ENCODE measurements at places on chromosomes 4 and X.

DNA sequence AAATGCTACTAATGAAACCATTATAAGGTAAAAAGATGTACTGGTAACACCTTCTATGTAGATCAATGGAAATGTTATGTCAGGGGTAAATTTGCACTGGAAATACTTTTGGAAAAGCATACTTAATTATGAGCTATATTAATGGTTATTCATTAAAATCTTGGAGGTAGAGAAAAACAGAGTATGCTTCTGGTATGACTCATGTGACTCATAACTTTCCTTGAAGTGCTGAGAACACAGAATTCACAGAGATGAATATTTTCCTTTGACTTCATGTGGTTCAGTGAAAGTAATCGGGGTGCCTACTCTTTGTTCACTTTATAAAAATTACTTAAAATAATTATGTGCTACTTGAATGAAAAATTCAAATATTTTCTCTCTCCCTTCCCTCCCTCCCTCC, 254.2 kb downstream of the KCTD8 start:
- DNase-seq = no peak

DNA sequence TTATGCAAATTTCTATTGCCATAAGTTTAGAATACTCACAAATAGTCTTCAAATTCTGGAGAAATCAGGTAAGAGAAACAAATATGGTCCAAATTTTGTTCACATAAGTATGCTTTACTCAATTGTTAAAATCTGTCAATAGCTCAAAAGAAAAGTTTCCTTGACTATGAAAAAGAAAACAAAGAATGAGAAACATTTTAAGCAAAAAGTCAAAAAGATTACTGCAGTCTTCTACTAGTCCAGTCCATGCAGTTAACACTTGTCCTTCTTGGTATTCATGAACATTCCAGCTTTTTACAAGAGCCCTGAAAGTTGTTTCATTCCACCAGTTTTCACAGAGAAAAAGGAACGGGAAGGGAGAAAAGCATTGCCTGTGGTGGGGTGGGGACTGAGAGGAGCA, 54.7 kb upstream of the ZXDA start:
- no peak for DNase-seq

DNA sequence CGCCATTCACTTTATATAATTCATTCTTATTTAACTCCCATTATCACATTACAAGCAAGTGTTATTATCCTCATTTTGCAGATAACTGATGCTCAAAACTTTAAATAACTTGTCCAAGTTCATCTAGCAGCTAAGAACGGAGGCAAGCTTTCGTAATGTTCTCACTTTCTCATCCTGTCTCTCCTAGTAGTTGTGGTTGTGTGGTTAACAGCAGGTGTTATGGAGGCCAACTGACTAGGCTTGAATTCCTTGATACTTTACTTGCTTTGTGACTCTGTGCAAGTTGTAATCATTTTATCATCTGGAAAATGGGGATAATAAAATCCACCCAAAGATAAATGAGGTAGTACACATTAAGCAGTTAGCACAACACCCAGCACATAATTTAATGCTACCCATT, 109.9 kb upstream of the PTPN13 start:
- DNase-seq = no peak

GRCh38 chr4:78742300-78742699, 33.9 kb upstream of the BMP2K start:
- no peak for DNase-seq

- no peak for DNase-seq
Measured at GRCh38 chr4:86927843-86928395, 6.9 kb upstream of the AFF1 start.

DNA sequence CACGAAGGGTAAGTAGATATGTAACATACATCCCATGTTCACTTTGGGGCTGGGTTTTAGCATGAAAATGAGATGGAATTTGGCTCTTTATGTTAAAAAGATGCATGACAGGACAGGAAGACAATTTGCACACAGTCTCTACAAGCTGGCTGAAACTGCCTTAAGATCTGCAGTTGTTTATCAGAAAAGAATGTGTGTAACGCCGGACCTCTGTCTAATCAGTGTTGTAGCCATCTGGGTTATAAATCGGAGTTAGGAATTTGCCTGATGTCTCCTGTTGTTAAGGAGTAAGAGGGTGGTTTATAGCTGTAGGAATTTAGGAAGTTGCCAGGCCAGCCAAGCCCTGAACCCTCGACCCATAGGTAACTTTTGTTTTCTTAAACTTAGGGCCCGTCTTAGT, 562.9 kb upstream of the FAT1 start:
- DNase-seq = no peak

- no peak for DNase-seq
Measured at GRCh38 chr4:45280121-45280520, 553.8 kb upstream of the GNPDA2 start.

- DNase-seq = no peak
Measured at GRCh38 chrX:66042307-66043077, 2.6 kb upstream of the VSIG4 start.

DNA sequence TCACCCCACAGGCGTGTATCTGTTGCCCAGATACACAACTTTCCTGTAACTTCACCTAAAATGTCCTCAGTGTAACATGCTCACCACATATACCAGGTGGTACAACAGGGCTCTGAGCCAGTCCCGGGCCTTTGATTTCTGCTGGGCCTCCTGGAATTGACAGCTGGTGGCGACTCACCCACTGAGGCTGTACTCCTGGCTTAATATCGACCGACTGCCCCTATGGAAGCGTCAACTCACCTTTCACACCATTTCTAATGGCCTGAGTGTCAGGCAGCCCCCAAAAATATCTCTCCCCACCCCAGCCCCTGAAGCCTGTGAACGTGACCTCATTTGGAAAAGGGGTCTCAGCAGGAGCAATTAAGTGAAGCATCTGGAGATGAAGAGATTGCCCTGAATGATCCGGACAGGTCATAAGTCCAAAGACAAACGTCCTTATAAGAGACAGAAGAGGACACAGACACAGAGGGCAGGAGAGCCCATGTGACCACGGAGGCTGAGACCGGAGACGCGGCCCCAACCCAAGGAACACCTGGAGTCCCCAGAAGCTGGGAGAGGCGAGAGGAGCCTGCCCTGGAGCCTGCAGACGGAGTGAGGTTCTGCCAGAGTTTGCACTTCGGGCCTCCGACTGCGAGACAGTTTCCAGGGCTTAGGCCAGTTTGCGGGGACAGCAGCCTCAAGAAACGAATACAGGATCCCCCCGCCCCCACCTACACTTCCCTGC, 12.6 kb upstream of the MXD4 start:
- DNase-seq = no peak

GRCh38 chrX:37685381-37686359, at the start of gene XK:
XK (plus strand) TSS chrX:37685791; CDS start chrX:37685962, 171 bp downstream.
- DNase-seq = no peak

- no peak for DNase-seq
Measured at GRCh38 chr4:72909461-72909860, 160.1 kb downstream of the COX18 start.

DNA sequence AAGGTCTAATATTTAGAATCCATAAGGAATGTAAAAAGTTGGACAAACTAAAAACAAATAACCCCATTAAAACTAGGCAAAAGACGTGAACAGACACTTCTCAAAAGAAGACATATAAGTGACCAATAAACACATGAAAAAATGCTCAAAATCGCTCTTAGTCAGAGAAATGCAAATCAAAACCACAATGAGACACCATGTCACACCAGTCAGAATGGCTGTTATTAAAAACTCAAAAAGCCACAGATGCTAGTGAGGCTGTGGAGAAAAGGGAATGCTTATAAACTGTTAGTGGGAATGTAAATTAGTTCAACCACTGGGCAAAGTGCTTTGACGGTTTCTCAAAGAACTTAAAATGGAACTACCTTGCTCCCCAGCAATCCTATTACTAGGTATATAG, 674.3 kb upstream of the MAGEB2 start:
- no peak for DNase-seq

- DNase-seq = no peak
Measured at GRCh38 chr4:156547439-156547838, 424.2 kb downstream of the PDGFC start.

DNA sequence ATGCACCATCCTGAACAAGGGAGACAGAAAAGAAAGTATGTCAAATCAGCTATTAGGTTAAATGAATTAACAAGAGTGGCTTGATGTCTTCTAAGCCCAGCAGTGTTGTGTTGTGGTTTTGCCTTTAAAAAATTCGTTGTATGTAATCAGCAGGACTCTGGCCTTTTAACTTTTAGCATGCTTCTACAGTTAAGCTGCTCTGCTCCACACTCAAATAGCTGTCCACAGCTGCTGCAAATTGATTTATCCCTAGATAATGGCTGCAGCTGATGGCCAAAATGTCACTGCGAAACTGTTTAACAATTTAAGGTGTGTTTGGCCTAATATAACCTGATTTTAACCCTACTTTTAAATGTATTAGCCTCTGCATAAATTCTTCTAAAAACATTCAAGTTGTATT, 85.8 kb downstream of the CXXC4 start:
- no peak for DNase-seq

DNA sequence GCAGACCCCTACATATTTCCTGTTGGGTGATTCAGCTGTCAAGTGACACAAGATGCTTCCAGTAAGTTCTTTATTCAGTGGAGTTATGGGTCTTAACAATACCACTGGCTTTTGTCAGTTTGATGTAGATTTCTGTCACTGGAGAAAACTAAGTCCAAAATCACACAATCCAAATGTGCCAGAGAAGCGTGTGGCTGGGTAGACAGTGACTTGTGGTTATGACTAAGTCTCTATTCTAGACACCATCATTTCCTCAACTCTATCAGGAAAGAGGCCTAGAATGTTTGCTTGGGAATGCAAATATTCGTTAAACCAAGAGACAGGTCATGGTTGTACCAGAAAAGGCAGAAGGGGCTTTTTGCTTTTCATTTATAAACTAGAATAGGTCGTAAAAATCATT, 54.4 kb upstream of the HS3ST1 start:
- DNase-seq = no peak

GRCh38 chr4:102687373-102687981, 73.3 kb downstream of the MANBA start:
- no peak for DNase-seq

- DNase-seq = peak; percentile 5
Measured at GRCh38 chr4:17702641-17703040, 78.8 kb downstream of the FAM184B start.

DNA sequence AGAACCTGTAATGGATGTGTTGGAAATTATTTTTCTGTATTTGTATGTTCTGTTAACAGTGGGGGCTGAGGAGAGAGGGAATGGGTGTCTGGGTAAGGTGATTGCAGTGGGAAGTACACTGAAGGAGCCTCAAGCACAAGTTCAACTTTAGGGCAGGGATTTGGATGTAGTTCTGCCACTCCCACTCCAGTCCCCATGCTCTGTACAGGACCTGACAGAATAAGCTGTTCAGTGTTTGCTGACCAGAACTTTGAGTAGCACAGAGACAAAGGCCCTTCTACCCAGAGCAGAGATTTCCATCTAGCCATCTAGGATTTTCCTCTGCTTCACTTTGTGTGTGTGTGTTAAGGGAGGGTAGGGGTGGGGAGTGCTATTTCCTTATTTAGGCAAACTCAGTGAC, 49.2 kb downstream of the VSIG4 start:
- no peak for DNase-seq

- no peak for DNase-seq
Measured at GRCh38 chrX:151753313-151754046, 18.9 kb downstream of the CNGA2 start.

DNA sequence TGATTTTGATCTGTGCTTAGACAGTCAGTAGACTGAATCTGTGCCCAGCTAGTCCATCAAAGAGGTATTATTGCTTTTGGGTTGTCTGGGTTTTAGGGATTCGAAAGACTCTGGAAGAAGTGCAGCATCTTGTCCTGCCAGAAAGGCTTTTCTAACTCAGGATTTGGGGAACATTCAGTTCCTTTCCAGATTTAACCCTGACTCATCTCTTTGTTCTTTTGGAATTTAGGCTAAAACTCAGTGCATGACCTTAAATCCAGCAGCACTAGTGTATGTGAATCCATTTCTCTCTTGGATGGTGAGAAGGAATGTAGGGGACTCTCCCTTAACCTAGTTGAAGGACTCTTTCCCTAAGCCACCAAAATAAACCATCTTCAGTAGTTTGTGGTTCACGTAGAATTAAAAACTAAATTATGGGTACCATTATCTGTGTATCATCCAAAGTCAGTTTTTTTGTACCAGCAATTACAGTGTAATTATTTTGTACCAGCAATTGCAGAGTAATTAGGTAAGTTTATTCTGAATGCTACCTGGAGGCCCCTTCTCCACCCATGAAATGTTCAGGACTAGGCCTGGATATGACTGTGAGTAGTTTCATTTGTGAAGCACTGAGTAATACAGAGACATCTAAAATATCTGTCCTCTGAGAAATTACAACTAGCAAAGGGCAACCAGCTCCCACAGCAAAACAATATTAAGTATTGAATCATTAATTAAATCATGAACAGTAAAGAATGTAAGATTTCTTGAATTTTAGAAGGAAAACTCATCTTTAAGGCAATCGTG, 384.0 kb downstream of the TMA16 start:
- DNase-seq = no peak

DNA sequence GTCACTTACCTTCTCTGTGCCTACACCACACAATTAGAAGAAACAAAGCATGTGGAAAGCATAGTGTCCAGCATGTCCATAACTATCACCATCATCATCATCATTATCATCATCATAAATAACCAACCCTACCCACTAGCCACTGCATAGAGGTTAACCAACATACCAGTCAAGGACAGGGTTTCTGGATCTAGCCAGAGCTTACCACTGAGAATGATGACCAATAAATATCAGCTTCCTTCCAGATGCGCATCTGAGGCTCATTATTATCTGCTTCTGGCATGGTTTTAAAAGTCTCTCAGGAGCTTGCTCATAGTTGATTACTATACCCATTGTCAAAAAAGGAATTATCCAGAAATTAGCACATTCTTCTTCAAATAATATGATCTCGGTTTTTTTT, 25.5 kb upstream of the MYOZ2 start:
- no peak for DNase-seq

DNA sequence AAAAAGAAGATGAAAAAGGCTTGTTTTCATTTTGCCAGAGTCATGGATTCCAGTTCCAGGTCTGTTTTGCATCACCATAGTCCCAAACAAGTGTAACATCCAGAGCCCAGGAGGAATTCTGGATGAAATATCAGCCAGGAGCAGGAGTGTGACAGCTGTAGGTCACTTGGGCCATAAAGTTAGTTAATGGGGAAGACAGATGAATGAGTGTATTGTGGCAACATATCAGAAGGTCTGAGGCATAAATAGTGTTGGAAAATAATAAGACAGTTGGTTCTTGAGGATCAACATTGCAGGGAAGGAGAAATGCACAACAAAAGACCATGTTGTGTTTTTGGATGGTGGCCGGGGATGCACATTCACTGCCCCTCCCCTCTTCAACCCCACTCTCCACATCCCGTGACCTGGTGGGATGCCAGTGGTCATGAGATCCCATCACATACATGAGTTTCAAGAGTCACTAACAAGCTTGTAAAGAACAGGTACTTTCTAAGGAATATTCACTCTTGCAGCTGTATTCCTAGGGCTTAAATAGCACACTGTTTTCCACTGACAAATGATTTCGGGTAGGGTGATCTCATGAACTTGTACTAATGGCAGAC, 83.1 kb upstream of the IGFBP7 start:
- no peak for DNase-seq

DNA sequence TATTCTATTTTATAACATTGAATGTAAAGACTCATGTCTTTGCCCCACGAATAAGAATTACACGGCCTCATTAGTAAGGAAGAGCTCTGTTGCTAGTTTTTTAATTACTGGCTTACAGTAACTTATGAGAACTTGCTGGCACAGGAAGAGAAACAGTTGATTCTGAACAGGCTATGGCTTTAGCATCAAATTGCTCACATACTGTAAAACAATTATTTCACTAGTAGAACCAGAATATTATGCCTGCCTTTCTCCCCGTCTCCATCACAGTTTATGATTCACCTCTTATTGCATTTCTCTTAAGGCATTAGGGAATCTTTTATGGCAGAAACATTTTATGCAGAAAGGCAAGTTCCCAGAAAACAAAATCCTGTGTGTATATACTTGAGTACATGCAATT, 126.1 kb downstream of the SPRY1 start:
- DNase-seq = no peak
